ENCODE measurements at places on chromosomes 1 and 21.
A peak's percentile ranks its signal among the peaks of the same experiment; 100 is the strongest.

- DNase-seq: no peak
Observed at GRCh38 chr1:203711251-203712007, 53.6 kb upstream of the LAX1 start.

DNA sequence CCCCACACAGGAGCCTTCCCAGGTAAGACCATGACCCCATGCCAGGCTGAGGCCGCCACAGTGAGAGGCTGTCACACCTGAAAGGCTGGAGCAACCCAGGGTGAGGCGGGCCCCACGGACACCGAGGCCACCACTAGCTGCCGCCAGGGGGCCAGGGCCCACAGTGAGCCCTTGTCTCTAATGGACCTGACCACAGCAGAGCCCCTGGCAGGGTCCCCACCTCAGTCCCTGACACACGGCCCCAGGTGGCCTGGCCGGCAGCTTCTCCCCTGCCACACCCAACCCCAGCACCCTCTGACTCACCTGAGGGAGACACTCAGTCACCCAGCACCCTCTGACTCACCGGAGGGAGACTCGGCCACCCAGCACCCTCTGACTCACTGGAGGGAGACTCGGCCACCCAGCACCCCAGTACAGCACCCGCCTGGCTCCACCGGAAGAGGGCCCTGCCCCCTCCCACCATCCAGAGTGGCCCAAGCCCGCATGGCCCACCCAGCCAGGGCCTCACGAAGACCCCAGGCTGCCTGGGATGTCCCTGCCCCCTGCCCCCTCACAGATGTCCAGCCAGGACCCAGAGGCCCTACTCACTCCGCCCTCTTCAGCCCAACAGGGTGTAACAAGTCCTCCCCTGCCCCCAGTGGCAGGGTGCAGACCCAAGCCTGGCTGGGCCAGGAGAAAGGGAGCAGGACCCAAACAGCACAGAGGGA lies 4.4 kb downstream of the DVL1 start:
- DNase-seq: peak; percentile 64

- no peak for DNase-seq
Observed at GRCh38 chr1:206498685-206499084, 8.6 kb upstream of the RASSF5 start.

DNA sequence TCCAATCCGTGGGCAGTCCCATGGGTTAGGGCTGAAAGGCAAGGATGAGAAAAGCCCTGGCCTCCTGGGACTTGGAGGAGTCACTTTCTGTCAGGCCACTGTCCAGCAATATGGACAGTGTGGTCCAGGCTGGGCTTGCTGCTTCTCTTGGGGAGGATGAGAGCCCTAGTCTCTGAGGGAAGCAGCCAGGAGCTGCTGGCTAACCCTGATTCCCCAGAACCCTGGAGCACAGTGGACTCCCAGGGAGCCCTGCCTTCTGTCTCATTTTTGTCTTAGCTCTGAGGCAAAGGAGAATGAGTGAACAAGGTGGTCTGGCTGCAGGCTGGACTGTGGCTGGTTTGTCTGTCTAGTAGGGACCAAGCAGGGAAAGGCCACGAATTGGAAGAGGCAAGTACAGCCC lies 23.8 kb upstream of the EDN2 start:
- DNase-seq: no peak

DNA sequence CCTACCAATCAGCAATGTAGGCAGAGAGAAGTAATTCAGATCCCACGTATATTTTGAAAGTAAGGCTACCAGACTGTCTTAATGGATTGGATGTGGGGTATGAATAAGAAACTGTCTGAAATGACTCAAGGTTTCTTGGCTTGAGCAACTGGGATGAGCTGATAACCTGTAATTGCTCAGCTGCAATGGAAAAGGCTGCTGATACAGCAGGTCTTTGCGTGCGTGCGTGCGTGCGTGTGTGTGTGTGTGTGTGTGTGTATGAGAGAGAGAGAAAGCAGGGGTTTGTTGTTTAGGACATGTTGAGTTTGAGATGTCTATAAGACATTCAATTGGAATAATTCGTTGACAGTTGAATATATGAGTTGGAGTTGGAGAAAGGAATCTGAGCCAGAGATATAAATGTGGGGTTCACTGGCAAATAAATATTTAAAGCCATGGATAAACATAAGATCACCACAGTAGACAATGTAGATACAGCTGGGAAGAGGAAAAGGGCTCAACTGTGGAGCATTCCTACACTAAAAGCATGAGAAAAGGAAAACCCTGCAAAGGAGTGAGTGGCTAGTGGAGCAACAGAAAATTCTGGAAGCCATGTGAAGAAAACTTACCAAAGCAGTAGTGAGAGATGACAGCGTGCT lies 72.9 kb downstream of the UCHL5 start:
- DNase-seq: no peak

DNA sequence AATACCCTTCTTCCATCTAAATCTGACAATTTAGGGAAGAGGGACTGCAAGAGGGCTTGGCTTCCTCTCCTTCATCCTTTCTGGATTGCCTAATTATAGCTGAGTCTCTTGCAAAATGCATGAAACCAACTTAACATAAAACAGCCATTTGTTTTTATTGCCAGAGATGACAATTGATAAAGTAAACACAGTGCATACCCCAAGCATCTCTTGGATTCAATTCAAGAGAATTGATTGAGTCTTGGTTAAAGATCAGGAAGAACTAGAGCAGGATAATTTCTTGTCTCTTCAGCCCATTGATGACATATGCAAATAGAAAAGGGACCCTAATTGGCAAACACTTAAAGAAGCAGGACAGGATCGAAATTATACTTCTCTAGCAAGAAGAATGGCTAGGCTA lies 617.1 kb upstream of the PTBP2 start:
- no peak for DNase-seq

GRCh38 chr1:158274797-158275196 lies 14.9 kb upstream of the CD1C start:
- no peak for DNase-seq

GRCh38 chr1:7538033-7538432 lies 233.1 kb upstream of the VAMP3 start:
- DNase-seq: peak; percentile 46

DNA sequence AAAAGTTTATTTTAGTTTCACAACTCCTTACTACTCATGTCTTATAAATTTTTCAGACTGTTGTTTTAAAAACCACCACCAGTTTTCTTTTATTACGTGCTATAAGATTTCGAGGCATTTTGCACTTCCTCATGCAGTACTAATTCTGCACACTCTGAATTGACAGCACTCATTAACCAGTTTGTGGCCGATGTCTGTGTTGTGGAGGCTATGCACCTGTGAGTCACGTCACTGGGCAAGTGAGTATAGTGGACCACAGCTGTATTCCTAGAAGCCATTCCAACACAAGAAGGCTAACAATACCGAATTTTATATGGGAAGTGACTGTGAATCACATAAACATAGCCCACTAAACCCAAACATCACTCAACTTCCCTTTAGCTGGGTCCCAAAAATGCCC lies 21.0 kb upstream of the SPATA6 start:
- DNase-seq: no peak

DNA sequence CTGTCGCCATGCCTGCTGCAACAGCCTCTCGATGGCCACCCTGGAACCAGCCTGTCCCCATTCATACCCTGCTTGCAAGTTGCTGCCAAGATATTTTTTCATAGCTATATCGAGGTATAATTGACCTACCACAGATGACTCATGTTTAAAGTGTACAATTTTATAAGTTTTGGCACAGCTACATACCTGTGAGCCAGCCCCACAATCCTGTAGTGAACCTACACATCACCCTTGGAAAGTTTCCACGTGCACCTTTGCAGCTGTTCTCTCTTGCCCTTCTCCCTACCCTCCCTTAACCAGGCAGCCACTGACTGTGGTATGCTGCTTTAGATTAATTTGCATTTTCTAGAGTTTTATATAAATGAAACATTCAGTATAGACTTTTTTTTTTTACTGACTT lies 23.0 kb upstream of the KCNJ6 start:
- no peak for DNase-seq

DNA sequence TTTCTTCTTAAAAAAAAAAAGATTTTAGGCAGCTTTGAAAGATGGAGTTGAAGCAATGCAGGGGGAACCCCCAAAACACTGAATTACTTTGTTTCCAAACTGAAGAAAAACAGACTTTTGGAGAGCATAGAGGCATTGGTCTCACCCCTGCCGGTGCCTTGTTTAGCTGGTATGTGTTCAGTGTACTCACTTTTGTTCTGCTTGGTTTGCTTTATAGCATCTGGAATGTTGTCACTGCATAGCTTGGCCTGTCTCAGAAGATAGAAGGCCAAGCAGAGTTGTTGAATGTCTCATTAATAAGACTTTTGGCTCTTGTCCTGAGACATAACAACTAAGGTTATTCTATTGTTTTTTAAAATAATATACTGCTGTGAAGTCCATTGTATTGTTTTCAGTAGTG lies 6.9 kb downstream of the THRAP3 start:
- DNase-seq: peak; percentile 64

- no peak for DNase-seq
Observed at GRCh38 chr21:43904331-43904781, 39.3 kb downstream of the AGPAT3 start.

DNA sequence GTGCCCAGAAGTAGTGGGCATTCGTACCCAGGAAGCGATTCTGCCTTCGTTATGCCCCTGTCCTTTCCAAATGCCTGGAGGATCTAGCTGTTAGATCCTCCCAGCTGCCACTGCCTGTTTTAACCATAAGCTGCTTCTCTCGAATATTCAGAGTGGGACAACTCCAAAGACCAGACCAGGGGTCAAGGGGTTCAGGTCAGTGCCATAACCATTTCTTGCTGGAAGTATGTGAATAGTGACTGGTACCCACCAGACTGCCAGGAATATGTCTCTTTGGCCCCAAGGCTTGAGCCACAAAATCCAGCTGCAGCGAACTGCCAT lies 914 bp upstream of the MTF1 start:
- no peak for DNase-seq

GRCh38 chr1:185091480-185091879 lies 46.1 kb downstream of the RNF2 start:
- peak; percentile 2 for DNase-seq

- DNase-seq: no peak
Observed at GRCh38 chr1:21687081-21687529, 17.9 kb upstream of the RAP1GAP start.

DNA sequence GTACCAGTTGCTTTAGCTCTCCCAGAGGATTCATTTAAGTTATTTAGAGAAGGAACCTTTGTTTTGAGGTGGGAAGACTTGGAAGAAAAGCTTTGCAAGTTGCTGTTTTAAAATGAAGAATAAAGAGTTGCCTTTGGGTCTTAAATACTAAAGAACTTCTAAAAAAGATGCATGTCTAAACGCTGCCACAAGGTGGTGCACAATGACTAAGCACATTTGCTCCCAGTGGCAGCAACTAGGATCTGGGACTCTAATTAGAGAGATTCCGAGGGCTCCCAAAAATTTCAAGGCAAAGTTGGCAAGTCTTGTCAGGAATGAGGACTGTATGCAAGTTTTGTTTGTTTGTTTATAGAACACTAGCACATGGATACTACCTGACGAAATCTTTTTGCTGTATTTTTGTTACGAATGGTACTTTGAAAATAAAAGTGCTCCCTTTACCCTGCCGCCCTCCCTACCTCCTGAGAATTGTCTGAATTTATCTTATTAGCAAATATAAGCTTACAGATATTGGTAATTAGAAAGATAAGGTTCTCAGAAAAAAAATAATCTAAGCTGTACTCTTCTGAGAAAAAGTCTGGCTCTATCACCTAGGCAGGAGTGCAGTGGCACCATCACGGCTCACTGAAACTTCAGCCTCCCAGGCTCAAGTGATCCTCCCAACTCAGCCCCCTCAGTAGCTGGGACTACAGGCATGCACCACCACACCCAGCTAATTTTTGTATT lies 121.8 kb downstream of the HFM1 start:
- peak; percentile 82 for DNase-seq

- DNase-seq: no peak
Observed at GRCh38 chr1:214124281-214124805, 136.6 kb downstream of the PROX1 start.

Data from astrocyte of the hippocampus (primary cell).